T1000 (cell line): ENCODE measurements at places on chromosomes 2 and 18.

DNA sequence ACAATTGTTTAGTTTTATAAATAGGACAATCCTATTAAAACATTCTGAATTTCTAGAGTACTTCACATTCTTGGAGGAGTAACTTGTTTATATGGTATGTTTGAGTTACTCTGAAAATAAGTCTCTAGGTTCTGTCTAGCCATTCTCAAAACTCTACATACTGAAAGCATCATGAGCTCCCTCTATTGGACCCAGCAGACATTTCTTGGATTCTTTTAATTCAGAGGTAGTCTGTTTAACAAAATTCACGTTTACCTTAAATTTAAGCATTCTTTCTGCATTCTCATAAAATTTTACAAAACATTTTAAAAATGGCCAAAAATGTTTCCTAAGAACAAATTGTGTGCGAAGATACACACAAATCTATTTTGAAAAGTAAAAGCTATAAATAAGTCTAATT is 15.3 kb downstream of the SP9 start:
- DNase-seq: no peak

- DNase-seq: no peak
Observed at GRCh38 chr2:130370490-130370889, 14.6 kb downstream of the PTPN18 start.

DNA sequence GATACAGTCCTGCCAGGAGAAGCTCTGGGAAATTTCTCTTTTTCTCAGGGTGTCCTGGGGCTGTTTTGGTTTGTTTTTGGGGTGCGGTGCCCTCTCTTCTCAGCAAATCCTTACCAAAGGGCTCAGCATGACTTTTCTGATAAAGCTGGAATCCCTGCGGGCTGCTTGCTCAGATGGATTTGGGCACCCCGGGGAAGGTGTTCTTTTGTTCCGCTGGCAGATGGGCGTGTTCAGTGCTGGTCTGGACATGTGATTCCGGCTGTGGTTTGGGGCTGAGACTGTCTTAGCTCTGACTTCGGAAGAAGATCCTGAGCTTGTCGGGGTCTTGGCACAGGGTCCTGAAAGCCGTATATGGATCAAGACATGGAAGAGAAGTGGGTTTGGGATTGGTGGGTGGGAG is 134.2 kb upstream of the SPRED2 start:
- DNase-seq: no peak

DNA sequence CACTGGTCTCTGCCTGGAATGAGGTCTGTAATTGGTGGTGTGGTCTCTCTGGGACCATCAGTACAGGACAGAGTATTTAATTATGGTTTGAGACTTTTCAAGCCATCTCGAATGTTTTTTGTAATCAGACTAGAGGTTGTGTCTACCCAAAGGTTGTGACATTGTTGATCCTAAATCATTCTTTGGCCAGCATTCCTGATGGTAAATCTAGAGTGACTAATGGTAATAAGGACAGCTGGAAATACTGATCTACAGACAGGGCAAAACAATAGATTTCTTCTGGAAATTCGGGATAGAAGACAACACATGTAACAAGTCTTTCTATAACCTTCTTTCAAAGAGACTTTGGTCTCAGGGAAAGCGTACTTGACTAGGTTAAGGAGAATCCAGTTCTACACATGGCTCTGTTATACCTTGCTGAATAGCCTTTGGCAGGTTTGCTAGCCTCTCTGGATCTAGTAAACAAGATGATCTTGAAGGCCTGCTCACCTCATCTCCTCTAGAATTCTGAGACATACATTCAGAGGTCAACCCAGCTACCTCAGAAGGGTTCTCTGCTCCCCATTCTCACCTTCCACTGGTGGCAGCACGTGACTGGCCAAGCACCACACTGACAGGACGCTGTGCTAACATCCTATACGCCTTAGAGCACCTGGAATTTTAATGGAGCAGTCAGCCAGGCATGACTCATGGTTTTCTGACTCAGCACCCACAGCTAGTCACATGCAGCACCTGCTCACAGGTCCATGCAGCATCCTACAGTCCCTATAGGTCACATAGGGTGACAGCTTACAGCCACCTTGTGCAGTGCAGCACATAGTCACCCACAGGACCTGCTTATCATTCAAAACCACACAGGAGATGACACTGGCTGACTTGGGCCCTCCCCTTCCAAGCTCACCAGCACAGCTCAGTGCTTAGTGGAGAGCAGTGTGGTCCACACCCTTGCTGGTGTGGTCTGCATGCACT is 12.2 kb downstream of the PLB1 start:
- no peak for DNase-seq

DNA sequence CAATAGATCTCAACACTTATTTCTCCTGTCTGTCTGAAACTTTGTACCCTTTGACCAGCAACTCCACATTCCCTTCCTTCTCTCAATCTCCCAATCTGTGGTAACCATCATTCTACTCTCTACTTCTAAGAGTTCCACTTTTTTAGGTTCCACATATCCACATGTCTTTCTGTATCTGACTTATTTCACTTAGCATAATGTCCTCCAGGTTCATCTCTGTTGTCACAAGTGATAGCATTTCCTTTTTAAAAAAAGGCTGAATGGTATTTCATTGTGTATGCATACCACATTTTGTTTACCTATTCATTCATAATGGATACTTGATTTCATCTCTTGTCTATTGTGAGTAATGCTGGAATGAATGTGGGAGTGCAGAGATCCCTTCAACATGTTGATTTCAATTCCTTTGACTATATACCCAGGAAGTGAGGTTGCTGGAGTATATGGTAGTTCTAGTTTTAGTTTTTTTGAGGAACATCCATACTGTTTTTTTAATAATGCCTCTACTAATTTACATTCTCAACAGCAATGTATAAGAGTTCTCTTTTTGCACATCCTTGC is 18.8 kb upstream of the MMADHC start:
- no peak for DNase-seq

- no peak for DNase-seq
Observed at GRCh38 chr2:167579826-167580225, 667.6 kb downstream of the STK39 start.

GRCh38 chr2:205937211-205937610 is 148.8 kb downstream of the INO80D start:
- no peak for DNase-seq

- DNase-seq: no peak
Observed at GRCh38 chr2:117858892-117859531, 44.5 kb downstream of the DDX18 start.

- DNase-seq: no peak
Observed at GRCh38 chr2:182245963-182246362, 180.9 kb downstream of the PDE1A start.

DNA sequence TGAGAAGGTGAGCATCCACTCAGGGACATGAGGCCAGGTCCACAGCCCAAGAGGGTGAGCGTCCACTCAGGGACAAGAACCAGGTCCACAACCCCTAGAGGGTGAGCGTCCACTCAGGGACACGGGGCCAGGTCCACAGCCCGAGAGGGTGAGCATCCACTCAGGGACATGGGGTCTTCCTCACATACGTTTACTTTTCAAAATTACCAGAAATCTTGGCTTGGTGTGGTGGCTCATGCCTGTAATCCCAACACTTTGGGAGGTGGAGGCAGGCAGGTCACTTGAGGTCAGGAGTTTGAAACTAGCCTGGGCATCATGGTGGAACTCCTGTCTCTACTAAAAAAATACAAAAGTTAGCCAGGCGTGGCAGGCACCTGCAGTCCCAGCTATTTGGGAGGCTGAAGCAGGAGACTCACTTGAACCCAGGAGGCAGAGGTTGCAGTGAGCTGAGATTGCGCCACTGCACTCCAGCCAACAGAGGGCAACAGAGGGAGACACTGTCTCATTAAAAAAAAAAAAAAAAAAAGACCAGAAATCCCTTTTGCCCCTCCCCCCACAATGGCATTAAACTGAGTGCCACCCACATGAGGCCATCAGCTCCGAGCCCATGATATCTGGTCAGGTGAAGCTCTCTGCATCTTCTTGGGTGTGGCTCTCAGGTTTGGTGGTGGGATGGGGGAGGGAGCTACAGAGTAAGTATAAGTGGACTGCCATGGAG is 9.0 kb upstream of the MBP start:
- DNase-seq: no peak

GRCh38 chr18:78899241-78899640 is 80.4 kb upstream of the SALL3 start:
- DNase-seq: no peak

DNA sequence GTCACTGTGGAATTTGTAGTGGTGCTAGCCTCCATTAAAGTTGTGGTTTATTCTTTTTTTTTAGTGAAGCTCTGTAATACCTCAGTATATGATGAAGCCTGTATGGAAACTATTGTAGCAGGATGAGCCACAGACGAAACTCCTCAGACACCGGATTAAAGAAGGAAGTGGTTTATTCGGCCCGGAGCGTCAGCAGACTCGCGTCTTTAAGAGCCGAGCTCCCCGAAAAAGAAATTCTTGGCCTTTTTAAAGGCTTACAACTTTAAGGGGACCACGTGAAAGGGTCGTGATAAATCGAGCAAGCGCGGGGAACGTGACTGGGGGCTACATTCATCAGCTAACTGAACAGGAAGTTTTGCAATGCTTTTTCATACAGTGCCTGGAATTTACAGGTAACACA is 8.1 kb upstream of the CCL20 start:
- DNase-seq: no peak

DNA sequence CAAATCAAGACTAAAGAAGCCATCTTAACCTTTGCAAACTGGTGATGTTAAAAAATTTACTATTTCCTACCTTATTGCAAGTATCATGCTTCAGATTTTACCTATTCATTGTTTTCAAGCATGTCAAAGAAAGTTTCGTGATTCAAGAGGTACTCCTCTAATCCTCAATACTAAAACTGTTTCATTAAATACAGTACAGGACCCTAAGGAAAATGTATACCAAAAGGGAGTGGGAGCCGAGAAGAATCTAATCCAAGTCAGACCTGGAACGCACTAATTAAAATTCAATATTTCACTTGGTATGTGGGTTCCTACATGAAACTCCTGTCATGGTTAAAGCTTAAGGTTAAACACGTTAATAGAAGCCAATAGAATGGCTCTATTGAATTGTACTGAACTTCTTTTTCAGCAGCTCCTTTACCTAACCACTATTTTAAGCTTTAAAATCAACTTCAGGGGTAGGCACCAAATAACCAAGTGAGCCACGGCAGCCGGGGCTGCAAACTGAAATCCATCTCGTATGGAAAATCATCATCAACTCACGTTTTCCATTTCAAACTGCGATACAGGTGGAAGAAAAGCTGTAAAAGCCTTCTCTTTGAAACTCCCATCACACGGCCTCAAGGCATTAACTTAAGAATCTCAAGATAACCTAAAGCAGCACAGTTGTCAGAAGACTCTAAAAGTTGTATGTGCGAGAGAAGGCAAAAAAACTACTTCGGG is 188.8 kb downstream of the ZEB2 start:
- DNase-seq: no peak

DNA sequence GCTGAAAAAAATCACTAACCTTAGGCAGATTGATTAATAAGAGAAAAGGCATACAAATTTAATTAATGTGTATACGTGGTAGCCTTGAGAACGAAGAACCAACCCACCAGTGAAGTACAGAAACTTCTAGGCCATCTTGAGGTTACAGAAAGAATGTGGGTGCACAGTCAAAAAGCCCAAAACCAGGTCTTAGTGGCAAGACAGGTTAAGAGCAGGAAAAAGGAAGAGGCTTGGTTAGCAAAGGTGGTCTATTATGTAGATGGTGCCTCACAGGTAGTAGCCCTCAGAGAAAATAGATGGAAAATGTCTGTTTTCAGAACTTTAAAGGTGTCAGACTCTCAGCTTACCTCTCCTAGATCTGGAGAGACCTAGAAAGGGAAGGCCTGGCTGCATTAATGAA is 22.0 kb upstream of the SLC35G4 start:
- DNase-seq: no peak

GRCh38 chr2:227280895-227281294 is 44.2 kb upstream of the MFF start:
- no peak for DNase-seq

DNA sequence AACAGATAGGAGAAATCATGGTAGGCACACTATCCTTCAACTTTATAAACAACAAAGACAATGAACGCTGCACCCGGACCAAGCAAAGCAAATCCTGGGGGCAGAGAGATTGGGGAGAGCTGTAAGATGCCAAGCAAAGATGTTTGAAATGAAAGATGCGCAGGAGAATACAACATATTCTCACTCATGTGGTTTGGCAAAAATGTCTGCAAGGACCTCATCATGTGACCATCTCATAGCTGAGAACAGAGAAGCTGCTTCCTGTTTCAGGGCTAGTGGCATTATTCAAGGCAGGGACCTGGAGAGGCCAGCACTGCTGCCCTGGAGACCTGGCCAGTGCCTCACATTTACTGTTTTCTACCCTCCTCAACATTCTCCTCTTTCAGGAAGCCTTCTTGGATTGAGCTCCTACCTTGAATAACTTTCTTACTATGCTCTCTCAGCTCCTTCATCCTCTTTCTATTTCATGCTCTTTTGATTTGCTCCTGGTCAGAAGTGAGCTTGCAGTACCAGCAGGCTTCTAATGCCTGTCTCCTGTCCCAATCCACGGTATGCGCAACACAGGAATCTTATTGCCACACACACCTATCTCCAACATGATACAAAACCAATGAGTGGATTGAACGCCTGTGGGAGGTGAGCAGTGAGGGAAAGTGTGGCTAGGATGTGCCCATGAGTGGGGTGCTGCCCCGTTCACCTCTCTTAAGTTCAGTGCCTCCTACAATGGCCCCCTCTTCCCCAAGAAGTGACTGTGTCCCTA is 133.0 kb downstream of the CELF4 start:
- DNase-seq: no peak

DNA sequence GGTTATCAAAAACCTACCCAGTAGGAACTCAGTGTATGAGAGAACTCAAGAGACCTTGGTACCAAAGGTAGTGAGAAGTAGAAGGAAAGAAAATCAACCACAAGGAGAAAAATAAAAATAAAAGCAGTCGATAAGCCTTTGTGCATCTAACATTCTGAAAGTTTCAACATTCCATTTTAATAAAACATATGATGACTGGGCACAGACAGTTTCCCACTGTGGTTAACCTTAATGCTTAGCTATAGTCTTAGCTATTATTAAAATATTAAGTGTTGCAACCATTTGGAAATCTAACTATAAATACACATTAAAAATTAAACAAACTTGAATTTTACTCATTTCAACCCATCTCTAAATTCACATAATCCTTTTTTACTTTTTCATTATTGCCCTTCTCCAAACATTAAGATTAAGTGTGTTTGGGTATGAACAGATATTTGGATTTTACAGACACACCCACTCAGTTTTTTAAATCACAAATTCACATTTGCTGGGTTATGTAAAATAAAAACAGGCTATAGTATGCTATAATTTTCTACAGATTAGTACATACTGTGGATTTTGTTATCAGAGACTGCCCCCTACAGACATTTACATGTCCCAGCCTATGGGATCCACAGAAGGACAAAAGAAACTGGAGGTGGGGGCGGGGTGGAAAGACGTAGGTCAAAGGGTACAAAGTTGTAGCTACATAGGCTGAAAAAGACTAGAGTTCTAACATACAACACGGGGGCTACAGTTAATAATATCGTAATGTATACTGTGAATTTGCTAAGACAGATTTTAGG is 32.8 kb downstream of the SRBD1 start:
- no peak for DNase-seq

GRCh38 chr2:88736437-88736836 is 45.0 kb downstream of the RPIA start:
- DNase-seq: no peak
